ENCODE measurements at places on chromosomes 12 and 14.

DNA sequence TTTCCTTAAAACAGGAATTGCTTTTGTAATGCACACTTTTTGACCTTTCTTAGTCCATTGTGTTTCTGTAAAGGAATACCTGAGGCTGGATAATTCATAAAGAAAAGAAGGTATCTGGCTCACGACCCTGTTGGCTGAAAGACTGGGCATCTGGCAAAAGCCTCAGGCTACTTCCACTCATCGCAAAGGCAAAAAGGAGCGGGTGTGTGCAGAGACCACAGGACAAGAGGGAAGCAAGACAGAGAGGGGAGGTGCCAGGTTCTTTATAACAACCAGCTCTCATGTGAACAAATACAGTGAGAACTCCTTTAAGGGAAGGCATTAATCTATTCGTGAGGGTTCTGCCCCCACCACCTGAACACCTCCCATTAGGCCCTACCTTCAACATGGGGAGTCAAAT lies 182.1 kb downstream of the C12orf50 start:
- H3K4me3 ChIP-seq = no peak overlapping the region
- no peak overlapping the region for H3K27ac ChIP-seq
- DNase-seq = no peak
- H3K36me3 ChIP-seq = no peaks in the 10 kb centered on the region

GRCh38 chr14:28983279-28983678 lies 216.7 kb downstream of the FOXG1 start:
- no peak overlapping the region for H3K27ac ChIP-seq
- H3K36me3 ChIP-seq = no peaks in the 10 kb centered on the region
- no peaks in the 10 kb centered on the region for H3K4me1 ChIP-seq
- no peaks in the 10 kb centered on the region for H3K27me3 ChIP-seq
- H3K4me3 ChIP-seq = no peak overlapping the region
- no peak for DNase-seq

DNA sequence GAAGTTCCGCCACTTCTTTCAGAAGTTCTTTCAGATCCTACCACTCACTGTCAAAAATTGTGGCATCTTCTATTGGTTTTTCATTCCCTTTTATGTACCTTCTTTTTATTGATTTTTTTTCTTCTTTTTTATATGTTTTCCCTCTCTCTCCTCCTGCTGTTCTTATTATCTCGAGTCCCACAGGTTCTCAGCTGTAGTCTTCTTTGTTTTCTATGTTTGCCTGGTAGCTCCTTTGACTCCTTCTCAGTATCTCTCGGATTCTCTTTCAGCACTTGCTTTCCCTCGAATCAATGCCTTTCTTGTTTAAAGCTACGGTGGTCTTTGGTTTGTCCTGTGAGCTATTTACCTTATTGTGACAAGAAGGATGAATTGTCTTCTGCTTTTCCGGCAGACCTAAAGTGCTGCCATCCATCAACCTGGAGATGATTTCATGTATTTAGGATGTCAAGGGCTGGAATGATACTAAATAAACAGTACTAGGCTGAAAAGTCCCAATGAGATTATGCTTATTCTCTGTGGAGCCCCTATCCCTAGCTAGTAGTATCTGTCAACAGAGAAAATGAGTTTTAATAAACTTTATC lies 541.7 kb downstream of the NOVA1 start:
- no peak overlapping the region for H3K27ac ChIP-seq
- H3K4me3 ChIP-seq = no peak overlapping the region
- H3K4me1 ChIP-seq = no peaks in the 10 kb centered on the region
- no peak for DNase-seq
- no peaks in the 10 kb centered on the region for H3K36me3 ChIP-seq
- H3K27me3 ChIP-seq = no peaks in the 10 kb centered on the region

GRCh38 chr12:102571889-102572288 lies 91.5 kb upstream of the IGF1 start:
- no peak overlapping the region for H3K4me3 ChIP-seq
- H3K36me3 ChIP-seq = no peaks in the 10 kb centered on the region
- no peak for DNase-seq
- no peak overlapping the region for H3K27ac ChIP-seq
- H3K27me3 ChIP-seq = peaks cover 9% of the 10 kb centered on the region

DNA sequence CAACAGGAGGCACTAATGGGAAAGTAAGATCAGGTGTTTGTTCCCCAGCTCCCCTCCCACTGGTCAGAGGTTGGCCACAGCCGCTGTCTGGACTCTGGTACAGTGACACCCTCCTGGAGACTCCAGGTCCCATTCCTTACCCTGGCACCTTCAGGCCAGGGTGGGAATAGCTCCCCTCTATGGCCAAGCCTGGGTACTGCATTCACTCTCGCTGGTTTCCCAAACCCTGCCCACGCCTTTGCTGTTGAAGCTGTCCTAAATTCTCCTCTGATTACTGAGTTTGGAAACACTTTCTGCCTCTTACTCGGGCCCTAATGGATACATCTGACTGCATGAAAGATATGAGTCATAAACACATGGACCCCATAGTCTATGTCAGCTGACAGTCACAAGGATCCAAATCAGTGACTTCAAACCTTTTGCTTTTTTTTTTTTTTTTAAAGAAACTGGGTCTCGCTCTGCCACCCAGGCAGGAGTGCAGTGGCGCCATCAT lies 17.9 kb downstream of the HRK start:
- no peaks in the 10 kb centered on the region for H3K27me3 ChIP-seq
- H3K4me3 ChIP-seq = no peak overlapping the region
- H3K36me3 ChIP-seq = no peaks in the 10 kb centered on the region
- H3K27ac ChIP-seq = peak overlapping the region; percentile 74
- H3K4me1 ChIP-seq = peaks cover 31% of the 10 kb centered on the region

- H3K27ac ChIP-seq = no peak overlapping the region
- no peaks in the 10 kb centered on the region for H3K27me3 ChIP-seq
- no peak for DNase-seq
- H3K4me1 ChIP-seq = peaks cover 19% of the 10 kb centered on the region
- H3K4me3 ChIP-seq = no peak overlapping the region
Observed at GRCh38 chr12:57514720-57515407, 5.5 kb downstream of the DDIT3 start.

GRCh38 chr14:85254711-85255110 lies 275.2 kb upstream of the FLRT2 start:
- H3K27ac ChIP-seq = no peak overlapping the region
- H3K4me3 ChIP-seq = no peak overlapping the region
- DNase-seq = no peak
- no peaks in the 10 kb centered on the region for H3K27me3 ChIP-seq

- H3K27ac ChIP-seq = no peak overlapping the region
- no peaks in the 10 kb centered on the region for H3K4me1 ChIP-seq
- H3K36me3 ChIP-seq = peaks cover 6% of the 10 kb centered on the region
- H3K4me3 ChIP-seq = no peak overlapping the region
- no peak for DNase-seq
Observed at GRCh38 chr14:68015356-68016254, 196.0 kb downstream of the RAD51B start.

- H3K36me3 ChIP-seq = no peaks in the 10 kb centered on the region
- no peak for DNase-seq
- H3K4me1 ChIP-seq = peaks cover 10% of the 10 kb centered on the region
- H3K4me3 ChIP-seq = peak overlapping the region; percentile 55
Observed at GRCh38 chr12:6323340-6323994, 13.0 kb downstream of the PLEKHG6 start.

GRCh38 chr14:46432516-46432915 lies 219.1 kb downstream of the RPL10L start:
- H3K36me3 ChIP-seq = no peaks in the 10 kb centered on the region
- no peak for DNase-seq
- H3K4me3 ChIP-seq = no peak overlapping the region
- no peaks in the 10 kb centered on the region for H3K4me1 ChIP-seq
- no peak overlapping the region for H3K27ac ChIP-seq
- H3K27me3 ChIP-seq = no peaks in the 10 kb centered on the region

- no peaks in the 10 kb centered on the region for H3K36me3 ChIP-seq
- no peak overlapping the region for H3K27ac ChIP-seq
- peaks cover 2% of the 10 kb centered on the region for H3K27me3 ChIP-seq
- DNase-seq = no peak
- no peaks in the 10 kb centered on the region for H3K4me1 ChIP-seq
Observed at GRCh38 chr12:69000540-69001243, 67.7 kb upstream of the CPM start.

- no peak overlapping the region for H3K4me3 ChIP-seq
- DNase-seq = no peak
- no peaks in the 10 kb centered on the region for H3K27me3 ChIP-seq
- peaks cover 11% of the 10 kb centered on the region for H3K36me3 ChIP-seq
- peak overlapping the region; percentile 6 for H3K27ac ChIP-seq
Observed at GRCh38 chr12:51128919-51129318, 44.0 kb downstream of the TFCP2 start.

DNA sequence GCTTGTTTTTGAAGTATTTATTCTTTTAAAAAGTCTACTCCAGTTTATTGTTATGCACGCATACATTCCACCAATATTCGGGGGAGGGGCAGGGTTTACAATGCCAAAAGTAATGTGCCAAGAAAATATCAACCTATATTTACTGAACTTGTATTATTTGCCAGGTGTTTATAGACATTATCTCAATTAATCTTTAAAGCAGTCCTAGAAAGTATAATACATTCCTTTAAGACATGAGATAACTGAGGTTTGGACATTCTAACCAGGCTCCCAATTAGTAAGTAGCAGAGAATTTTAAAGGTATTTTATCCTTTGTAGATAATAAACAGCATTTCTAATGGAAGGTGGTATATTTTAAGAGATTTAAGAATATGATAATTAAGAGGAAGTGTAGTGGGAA lies 124.5 kb upstream of the LRIG3 start:
- H3K27me3 ChIP-seq = no peaks in the 10 kb centered on the region
- DNase-seq = no peak
- H3K27ac ChIP-seq = no peak overlapping the region
- H3K36me3 ChIP-seq = no peaks in the 10 kb centered on the region

GRCh38 chr12:52148464-52149181 lies 43.2 kb downstream of the KRT80 start:
- peaks cover 18% of the 10 kb centered on the region for H3K27me3 ChIP-seq
- DNase-seq = no peak
- H3K36me3 ChIP-seq = no peaks in the 10 kb centered on the region

DNA sequence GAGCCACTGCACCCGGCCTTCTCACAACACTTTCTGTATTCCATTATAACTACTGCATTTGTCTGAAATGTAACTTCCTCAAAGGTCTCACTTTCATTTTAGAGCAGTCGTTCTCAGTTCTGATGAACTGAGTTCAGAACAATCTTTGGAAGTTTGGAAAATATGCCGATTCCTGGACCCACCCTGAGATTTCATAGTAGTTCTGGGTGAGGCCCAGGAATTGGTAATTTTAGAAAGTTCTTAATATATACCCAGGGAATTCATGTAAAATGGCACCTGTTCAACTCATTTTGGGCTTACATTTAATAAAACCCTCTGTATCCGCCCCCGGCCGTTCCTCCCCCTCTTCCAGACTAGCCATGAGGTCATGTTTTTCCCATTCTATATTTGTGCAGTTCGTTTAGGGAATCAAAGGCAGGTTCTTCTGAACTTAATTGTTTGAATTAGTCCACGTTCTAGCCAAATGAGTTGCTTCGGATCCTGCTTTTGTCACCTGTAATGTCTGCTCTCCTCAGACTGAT lies 5.9 kb downstream of the GSG1 start:
- H3K27me3 ChIP-seq = no peaks in the 10 kb centered on the region
- H3K36me3 ChIP-seq = no peaks in the 10 kb centered on the region

Measured in memory B cell (primary cell).